ENCODE measurements at places on chromosomes 16 and 17.

DNA sequence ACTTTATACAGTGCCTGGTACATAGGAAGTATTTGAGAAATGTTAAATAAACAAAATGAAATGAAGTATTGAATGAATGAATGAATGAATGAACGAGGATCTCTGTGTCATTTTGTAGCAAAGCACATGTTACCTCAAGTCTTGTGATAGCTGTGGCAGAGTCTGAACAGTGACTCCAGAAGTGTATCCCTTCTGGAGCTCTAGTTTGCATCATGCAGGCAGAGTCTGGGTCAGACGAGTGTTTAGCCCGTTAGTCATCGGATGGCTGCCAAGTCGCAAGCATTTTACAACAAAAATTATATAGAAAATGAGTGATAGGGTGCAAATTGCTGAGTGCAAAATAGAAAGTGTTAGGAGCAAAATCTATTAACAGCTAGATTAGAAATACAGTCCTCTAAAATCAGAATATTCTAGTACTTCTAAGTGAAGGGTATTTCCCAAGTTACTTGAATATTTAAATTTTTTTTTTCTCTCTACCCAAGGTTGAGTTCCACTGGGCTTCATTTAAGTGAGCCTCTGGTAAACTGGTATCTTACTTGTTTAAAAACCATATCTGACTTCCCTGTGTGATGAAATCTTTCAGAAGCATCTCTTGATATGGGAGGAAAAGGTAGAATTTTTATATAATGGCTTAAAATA lies 113.3 kb downstream of the FTO start:
- DNase-seq, result peak; percentile 96

GRCh38 chr16:80208015-80208414 lies 332.8 kb upstream of the DYNLRB2 start:
- DNase-seq, result no peak

DNA sequence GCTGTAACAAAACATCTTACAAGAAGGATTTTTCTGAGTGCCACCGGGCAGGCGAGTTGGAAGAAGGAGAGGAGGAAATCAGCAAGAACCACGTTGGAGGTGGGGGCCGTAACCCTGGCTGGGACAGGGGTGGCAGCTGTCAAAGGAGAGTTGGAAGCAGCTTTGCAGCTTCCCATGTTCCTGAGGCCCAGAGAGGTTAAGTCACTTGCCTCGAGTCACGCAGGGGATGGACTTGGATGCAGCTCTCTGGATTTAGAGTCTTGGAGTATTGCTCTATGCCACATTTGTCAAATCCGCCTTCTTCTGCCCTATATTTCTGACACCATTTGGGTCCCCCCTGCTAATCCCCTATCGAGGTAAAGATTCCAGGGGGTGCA lies 83.0 kb upstream of the CIBAR2 start:
- DNase-seq, result no peak

DNA sequence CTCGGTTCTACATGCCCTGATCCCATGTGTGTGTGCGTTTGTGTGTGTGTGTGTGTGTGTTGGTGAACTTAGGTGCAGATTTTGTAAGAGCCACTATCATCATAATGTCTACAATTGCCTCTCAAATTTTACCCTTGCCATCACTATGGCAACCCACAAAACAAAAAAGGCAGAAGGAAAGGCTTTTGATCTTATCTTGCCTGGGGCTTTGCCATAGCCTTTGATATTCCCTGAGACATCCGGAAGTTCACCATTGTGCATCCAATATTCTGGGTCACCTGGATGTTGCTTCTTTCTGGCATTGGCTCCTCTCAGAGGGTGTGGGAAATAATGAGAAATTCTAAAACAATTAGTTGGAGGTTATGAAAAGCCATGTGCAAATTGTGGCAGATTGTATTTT lies 114.7 kb downstream of the HAPSTR1 start:
- no peak for DNase-seq

DNA sequence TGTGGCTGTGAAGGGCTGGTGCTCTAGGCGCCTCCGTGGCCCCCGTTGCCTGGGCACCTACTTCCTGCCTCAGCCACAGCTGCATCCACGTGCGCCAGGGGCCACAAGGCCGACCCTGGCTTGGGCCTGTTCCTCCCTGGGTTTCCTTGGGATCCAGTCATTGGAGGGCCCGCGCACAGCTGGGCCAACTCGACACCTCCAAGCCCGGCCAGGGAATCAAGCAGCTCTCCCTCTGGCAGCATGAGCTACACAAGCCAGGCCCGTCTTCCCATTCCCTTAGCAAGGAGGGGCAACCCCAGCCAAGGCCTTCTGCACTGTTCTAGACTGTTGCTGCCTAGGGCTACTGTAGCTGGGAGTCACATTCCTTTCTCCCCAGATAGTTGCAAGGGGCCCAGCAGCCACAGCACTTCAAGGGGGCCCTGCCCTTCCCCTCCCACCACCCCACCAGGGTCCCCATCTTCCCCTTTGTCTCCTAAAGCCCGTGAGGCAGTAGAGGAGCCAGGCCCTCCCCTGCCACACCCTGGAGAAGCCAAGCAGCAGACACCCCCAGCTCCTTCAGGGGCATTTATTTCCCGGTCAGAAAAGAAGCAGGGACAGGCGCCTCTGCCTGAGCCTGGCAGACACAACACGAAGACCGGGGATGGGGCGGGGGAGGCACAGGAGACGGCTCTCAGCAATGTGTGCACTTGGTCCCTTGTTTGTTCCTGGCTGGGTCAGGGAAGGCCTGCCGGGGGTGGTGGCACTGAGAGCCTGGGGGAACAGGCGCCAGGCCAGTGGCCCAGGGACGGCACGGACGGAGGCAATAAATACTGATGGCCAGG lies 3.8 kb downstream of the ARHGDIA start:
- peak; percentile 19 for DNase-seq

DNA sequence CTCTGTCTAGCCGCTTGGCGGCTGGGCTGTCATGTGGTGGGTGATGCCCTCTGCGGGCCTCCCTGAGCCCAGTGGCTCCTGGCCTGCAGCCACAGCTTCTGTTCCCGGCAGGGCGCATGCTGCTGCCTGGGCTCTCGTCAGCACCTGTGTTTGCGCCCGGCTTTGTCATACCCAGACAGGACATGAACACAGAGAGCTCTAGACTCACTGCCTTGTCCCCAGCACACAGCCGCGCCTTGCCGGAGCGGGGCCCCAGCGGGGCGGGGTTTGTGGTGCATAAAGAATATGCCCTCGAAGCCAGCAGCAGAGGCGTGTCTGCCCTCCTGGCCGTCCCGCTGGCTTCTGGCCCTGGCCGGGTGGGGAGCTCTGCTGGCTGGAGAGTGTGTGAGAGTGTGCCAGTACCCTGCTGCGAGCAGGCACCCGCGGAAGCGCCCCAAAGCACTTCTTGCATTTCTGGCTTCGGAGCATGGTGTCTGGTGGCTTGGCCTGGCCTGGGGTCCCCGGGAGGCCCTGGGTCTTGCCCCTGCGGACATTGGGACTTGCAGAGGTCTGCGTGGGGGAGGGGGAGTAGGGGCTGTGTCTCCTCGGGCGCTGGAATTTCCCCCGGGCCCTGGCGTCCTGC lies 14.4 kb downstream of the ASPSCR1 start:
- peak; percentile 22 for DNase-seq

- no peak for DNase-seq
Observed at GRCh38 chr17:39538866-39539265, 68.9 kb downstream of the NEUROD2 start.

DNA sequence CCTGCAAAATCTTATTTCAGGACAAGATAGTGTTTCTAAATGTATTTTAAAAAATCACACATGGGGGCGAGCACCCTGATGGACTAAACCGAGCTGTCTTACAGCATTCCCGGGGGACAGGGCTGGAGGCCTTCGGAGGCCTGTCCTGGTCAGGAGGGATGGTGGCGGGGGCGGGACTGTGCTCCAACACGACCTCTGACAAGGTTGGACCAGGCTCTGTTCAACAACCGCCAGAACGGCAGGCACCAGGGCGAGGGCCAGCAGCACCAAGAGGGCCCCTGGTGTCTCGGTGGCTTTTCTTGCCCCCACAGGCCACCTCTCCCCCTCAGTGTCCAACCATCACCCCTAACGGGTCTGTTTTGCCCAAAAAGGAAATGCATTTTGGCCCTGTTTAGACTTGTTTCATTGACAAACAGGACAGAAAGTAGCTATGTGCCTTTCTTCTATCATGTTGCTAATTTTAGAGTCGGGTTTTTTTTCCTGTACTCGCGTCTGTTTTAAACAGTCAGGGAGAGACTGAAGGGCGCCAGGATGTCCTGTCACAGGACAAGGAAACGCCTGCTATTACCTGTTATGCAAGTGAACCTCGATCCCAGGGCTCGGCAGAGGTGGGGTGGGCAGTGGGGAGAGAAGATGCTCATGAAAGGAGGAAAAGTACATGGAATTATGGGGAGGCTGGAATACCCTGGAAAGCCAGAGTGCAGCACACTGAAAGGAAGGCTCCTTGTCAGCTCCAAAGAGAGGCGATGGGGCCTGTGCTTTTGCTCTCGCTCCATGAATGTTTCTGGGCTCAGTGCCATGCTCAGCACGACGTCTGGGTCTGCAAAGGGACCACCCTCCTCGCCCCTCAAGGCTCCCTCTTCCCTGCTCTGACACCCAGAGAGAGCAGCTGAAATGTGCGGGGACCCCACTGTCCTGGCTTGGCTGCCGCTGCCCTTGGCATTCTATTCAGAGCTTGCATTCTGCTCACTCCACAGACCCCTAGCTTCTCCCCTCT lies 11.9 kb downstream of the TMEM204 start:
- DNase-seq, result no peak

DNA sequence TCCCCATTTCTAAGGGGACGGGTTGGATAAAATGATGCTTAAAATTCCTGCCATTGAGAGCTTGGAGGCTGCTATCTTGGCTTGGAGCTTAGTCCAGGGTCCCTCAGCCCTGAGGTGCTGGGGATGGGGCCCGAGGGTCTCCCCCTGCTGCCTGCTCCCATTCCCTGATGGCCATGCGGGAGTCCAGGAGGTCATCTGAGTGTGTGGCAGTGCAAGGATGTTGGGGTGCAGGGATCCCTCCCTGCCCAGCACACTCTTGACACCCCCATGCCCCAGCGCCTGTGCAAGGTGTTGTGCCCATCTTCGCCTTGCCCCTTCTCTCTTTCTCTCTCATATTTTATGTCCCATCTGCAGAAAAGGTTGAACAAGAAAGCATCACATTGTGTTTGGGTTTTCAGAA lies 90.4 kb downstream of the IRF8 start:
- no peak for DNase-seq

- peak; percentile 3 for DNase-seq
Observed at GRCh38 chr17:81294512-81295030, 536 bp downstream of the SLC38A10 start.

GRCh38 chr16:65831903-65832666 lies 534.4 kb upstream of the CDH5 start:
- no peak for DNase-seq

GRCh38 chr16:11178424-11178823 lies 77.6 kb downstream of the SOCS1 start:
- DNase-seq, result no peak

DNA sequence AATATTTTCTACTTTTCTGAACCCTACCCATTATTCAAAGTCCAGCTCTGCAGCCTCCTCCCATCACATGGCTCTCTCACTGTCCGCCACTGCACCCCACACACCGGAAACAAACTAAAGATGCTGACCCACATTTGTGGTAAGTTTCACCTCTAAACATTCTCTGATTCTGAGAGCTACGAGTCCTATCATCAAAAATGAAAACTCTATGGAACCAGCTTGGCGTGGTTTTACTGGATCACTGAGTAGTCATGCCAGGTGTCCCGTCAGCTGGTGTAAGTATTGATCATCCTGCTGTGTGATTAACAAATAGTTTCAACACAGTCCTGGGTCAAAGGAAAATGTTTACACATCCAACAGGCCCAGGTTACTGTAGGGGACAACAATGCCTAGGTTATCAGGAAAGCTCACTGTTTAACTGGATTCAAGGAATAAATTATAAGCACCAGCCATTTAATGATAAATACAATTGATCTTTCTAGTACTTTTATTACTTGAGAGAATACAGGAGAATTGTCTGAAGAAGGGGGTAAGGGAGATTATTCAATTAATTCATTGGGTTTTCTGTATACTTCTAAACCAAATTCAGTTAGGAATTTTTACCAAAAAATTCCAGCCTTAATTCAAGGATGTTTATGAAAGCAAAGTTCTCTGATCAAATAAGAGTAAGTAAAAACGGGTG lies 33.9 kb downstream of the CYTH1 start:
- DNase-seq, result no peak

- no peak for DNase-seq
Observed at GRCh38 chr17:62897706-62898105, 68.3 kb upstream of the TANC2 start.

- DNase-seq, result no peak
Observed at GRCh38 chr16:31131841-31132271, 3.7 kb downstream of the PRSS8 start.

- DNase-seq, result peak; percentile 70
Observed at GRCh38 chr17:57902800-57903759, 52.1 kb downstream of the CUEDC1 start.

GRCh38 chr17:50107790-50108414 lies 12.8 kb downstream of the PDK2 start:
- no peak for DNase-seq
